ENCODE measurements at places on chromosomes 16 and 17.

DNA sequence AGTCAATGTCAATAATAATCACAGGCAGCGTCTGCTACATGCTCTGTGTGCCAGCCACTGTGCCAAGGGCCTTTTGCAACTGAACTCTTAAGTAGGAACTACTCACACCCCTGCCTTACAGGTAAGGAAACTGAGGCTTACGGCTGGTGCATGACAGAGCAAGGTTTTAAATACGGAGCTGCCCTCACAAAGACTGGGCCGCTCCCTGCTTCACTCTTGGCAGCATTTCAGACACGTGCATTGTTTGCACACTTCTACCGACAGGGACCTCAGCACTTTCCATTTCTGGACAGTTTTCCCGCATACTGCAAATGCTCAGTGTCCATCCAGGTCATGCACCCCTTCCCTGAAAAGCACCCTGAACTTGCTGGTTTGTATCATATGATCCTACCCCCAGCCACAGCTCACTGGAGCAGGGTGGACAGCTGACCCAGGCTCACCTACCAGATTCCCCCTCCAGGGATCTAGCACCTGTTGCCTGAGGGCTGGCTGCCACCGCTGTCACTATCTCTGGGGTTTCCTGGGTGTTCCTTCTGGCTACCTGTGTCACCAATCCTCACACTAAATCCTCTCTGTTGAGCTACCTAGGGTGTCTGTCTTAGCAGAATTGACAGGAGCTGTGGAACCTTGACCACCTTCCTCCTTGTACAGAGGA, 142.9 kb downstream of the C16orf78 start:
- no peak for DNase-seq

DNA sequence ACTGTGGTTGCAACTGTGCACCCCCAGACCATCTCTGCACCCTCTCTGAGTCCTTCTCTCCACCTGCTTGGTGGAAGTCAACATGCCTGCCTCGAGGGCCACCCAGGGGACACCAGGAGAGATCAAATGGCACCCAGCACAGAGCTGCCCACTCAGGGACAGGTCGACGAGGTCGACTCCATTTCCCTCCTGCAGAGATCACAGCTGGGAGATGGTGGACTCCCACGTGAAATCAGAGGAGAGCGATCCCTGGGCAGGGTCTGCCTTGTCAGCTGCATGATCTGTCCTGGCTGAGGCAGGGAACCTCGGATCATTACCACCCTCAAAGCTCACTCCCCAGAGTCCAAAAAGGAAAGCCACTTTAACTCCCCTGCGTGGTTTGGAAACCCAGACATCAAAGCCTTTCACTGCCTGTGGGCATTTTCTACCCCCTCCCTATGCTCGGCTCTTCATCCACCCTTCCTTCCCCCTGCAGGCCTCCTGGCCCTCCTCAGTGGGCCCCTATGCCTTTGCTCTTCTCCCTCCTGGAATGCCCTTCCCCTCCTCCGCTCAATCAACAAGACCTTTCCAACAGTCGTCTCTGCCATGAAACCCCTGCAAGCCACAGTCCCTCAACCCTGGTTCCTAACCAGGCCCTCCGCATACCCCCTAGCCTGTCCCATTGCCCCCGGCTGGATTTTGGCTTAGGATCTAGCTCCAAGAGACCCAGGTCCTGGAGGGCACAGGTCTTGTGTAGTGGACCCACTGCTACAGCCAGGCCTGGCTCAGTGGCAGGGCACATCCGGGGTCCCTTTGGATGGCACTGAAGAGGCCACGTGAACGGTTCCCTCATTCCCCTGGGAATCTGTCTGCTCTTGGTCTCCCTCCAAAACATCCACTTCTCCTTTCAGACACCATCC, 103.8 kb upstream of the RPL38 start:
- no peak for DNase-seq

DNA sequence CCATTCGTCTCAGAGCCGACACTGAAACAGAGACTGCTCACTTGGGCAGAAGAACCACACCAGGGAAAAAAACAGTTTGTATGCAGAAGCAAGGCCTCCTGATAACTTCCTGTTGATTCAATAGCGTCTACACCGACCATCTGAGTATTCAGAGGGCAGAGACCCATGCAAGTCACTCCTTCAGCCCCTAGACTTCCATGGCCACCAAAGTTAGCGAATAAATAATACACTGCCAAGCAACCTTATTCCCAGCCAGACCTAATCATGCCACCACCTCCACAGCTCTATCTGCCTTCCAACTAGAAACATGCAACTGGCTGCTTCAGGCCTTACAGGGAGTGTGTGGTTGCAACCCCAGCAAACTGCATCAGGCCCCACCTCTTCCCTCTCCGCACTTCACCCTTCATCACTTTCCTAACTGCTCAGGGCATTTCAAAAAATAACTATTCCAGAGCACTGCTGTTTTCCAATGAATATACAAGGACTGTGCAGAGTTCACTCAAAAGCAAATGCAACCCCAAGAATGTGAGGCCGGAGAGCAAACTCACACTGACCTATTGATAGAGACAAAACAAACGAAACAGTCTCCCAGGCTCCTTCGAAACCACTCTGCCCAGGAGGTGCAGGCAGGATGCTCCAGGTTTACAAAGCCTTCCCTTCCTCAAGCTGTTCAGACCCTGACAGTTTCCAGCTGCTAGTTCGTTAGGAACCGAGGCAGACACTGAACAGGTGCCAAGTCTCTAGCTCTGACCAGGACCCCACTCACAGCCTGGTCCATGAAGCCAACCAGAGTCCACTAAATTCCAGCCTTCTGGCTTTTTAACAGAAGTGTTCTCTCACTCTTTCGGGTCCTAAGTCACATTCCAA, 3.6 kb downstream of the USP7 start:
- peak; percentile 41 for DNase-seq

- no peak for DNase-seq
These were observed 36.0 kb upstream of the EMP2 start for GRCh38 chr16:10616419-10616755.

- DNase-seq = no peak
These were observed 5.0 kb downstream of the HBQ1 start for GRCh38 chr16:185213-185612.

DNA sequence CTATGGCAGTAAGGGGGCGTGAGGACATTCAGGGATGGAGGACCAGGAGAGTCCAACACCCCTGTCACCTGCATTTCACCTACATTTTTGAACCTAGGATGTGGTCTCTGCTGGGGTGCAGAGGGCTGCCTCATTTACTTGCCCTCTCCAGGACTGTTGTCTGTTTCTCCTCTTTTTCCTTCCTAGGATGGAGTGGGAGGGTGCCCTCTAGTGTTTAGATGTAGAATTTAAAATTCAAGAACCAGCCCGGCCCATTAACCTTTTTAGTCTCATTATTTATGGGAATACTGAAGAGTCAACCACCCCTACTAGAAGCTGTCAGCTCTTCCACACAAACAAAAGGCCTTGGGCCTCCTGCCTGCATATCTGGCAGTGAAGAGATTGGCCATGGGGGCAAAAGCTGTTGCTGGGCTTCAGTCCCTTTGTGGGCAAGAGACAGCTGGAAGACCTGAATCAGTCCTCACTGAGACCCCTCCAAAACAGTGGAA, 2.5 kb upstream of the STARD3 start:
- DNase-seq = peak; percentile 34

GRCh38 chr17:17943281-17943984, 28.8 kb downstream of the TOM1L2 start:
- DNase-seq = no peak

- no peak for DNase-seq
These were observed 11.1 kb downstream of the CD300LG start for GRCh38 chr17:43857957-43858600.

DNA sequence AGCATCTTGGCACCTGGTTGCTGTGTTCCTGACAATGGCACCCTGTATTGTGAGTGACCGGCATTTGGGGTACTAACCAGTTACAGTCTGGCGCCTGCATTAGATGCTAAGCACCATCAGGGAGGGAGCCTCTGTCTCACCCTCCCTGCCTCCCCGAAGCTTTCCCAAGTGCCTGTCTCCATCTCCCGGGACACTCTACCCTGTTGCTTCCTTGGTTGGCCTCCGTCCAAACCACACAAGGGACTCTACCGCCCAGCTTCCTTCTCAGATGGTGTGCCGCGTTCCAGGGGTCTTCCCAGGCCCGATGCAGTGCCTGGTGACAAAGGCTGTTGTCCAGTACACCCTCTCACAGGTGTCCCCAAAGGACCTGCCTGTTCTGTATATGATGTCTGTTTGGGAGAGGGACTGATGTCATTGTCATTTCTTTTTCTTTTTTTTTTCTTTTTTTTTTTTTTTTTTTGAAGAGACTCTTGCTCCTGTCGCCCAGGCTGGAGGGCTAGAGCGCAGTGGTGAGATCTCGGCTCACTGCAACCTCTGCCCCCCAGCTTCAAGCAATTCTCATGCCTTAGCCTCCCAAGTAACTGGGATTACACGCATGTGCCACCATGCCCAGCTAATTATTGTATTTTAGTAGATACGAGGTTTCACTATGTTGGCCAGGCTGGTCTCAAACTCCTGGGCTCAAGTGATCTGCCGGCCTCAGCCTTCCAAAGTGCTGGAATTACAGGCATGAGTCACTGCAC, 6.7 kb downstream of the SNN start:
- no peak for DNase-seq

DNA sequence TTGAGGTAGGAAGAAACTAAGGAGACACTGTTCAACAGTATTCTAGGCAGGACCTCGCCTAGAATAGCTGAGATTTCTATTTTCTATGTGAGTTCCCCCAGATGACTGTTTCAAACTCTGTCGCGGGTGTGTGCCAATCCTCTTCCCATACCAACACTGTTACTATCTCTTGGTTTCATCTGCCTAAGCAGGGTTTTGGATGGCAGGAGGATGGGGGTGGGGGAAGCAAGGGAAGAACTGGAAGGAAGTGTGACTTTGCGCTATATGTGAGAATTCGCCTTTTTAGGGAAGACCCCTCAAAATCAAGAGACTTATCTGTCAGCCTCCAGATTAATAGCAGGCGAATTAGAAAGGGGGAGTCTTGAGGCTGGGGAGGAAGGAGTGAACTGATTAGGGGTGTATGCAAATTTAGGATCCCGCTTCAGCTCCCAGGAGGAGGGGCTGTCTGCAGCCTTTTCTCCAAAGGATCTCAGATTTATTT, 521 bp upstream of the G6PC3 start:
- DNase-seq = no peak

- no peak for DNase-seq
These were observed 1.6 kb upstream of the KIAA0513 start for GRCh38 chr16:85025781-85026653.

GRCh38 chr16:4381072-4381934, 9.7 kb downstream of the VASN start:
- DNase-seq = no peak

DNA sequence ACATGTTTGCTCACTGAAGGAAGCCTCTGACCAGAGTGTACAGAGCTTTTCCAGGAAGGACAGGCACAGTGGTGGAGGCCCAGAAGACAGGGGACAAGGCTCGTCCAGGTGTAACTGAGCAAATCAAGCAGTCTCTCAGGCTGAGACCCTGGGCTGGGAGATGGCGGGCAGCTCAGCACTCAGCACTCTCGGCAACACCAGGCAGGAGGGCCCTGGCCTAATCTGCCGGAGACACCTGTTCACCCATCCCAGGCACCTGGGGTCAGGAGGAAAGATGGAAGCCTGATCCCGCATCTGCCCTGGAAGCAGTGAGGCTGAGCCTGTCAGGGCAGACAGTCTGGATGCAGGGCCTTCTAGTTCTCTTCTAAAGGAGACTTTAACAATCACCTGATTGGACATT, 4.8 kb downstream of the RASL10B start:
- DNase-seq = no peak

DNA sequence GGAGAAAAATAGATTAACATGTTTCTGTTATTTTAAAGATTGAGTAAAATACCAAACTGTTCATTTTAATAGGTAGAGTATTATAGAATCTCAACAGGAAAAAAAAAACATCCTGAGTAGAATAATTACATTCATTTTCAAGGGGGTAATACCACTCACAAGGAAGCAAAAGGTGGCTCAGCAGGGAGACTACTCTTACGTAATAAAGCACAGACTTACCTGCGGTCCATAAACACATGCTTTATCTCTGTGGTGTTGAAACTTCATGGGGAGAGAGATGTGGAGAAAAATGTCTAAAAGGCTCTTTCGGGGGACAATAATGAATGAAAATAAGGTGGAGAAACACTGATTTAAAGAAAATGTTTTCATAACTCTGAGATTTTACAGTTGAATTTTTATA, 171.7 kb downstream of the MRTFB start:
- DNase-seq = no peak

GRCh38 chr17:44210342-44211192, 8.9 kb downstream of the UBTF start:
- DNase-seq = peak; percentile 93

DNA sequence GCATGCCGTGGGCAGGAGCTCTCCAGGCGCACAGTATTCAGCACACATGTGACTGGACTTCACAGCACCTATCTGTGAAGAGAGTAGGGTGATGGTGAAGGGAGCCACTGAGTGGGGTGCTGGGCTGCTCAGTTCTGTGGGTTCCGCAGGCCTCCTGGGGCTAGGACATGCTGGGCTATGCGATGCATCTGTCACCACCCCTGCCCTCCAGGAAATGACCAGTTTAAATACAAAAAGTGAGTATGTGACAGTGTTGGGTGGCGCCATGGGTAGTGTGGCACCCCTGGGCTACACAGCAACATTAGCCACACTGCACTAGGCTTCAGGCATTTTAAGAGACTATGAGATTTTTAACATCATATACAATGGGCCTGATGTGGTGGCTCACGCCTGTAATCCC, 28.6 kb downstream of the MYLK3 start:
- DNase-seq = no peak

- DNase-seq = no peak
These were observed 2.1 kb downstream of the ARHGAP23 start for GRCh38 chr17:38430316-38430715.

DNA sequence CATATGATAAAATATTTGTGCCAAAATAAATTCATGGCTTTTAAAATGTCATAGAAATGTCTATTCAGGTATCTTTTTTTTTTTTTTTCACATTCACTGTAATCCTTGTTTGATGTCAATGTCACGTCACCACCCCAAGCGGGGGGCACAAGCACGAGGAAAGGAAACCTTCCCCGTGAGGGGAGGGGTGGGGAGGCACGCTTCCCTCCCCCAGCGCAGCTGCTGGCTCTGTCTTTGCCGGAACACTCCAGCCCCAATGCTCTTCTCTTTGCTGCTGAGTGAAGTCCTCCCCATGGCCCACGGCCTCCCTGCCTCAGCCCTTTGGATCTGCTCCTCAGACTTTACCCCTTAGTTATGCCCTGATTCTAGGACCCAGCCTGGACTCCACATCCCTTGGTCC, 1.5 kb downstream of the SLC35G3 start:
- DNase-seq = no peak

- no peak for DNase-seq
These were observed 45.0 kb upstream of the CLEC3A start for GRCh38 chr16:77977339-77977738.

GRCh38 chr17:80604670-80605010, 60.0 kb downstream of the RPTOR start:
- DNase-seq = no peak

Data from activated naive CD4-positive, alpha-beta T cell treated with anti-CD3 and anti-CD28 coated beads, Interleukin-2, amount 10 ng/mL, durations not matched to agents 7 days and 5 days (primary cell).